ENCODE measurements at places on chromosomes 1 and 21.

DNA sequence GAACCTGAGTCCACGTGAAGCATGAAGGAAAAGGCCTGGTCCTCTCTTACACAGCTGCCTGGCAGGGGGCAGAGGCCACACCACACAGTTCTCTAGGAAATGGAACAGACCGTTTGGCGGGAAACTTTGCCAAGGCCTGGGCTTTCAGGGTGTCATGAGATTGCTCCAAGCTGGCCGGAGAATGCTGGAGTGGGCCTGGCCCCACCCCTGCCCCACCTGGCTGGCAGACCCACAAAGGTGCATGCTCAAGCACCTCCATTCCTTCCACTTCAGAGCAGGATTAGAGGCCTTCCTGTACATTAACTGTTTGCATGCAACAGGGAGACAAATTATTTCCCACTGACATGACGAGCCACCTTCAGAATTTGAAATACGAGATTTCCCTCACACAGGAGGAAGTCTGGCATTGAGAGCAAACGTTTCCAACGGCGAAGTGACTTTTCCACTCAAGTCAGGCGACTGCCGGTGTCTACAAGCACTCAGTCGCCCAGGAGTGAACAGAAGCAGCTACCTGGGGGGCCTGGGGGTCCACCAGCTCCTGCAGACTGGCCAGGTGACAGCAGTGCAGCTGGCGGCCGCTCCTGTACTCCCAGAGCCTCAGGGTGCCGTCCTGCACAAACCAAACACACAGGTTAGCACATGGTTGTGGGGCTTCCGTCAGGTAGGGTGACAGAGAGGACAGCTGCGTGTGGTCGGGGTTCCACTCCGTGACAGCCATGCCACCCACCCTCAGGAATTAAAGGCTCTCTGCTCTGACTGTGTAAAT lies 24.0 kb downstream of the WDR4 start:
- DNase-seq, result no peak

DNA sequence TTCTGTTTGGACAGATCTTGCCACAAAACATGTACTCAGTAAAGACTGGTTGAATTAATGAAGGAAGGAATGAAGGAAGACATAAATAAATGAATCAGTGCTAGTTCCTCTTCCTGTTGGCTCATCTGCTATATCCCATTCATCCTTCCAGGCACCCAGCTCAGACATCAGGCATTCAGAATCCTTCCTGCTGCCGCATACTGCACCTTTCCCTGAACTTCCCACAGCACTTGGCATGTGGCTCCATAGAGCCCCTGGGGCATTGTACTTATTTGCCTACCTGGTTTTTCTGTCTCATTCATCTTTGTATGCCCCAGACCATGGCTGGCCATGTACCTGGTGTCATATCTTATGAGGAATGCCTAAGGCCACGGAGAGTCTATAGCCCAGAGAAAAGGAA lies 34.4 kb upstream of the ZNF648 start:
- no peak for DNase-seq

DNA sequence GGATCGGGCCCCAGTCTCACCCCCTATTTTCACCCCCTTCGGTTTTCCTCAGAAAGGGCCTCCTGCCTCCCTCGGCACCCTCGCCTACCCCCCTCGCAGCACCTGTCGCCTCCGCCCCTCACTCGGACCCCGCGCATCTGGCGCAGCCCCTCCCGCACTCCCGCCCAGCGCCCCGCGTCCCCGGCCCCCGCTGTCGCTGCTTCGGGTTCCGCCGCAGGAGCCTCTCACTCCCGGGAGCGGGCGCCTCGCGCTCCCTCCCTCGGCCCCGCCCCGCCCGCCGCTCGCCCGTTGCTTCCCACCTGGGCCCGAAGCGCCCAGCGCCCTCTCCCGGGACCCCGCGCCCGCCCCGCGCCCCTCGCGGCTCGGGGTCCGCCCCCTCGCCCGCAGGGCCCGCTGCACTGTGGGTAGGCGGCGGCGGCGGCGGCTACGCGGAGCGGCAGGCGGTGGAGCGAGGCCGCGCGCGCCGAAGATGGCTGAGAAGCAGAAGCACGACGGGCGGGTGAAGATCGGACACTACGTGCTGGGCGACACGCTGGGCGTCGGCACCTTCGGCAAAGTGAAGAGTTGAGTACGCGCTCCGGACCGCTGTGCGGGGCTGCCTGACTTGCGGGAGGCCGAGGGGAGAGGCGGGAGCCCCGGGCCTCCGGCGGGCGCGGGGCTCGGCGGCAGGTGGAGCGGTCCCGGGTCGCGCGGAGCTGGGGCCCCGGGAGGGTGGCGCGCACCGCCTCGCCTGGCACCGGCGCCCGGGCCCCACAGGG lies at the start of gene PRKAA2:
Gene PRKAA2, plus strand, starts transcription at position 396 of the 758 bp plus-strand sequence. Its CDS starts 74 bp downstream, at position 470.
- peak; percentile 71 for DNase-seq

- DNase-seq, result no peak
Measured at GRCh38 chr1:167899253-167899681, 14.7 kb downstream of the ADCY10 start.

Measured in cortex of kidney (tissue), 1 donor.